ENCODE measurements at places on chromosomes 3 and 15.

DNA sequence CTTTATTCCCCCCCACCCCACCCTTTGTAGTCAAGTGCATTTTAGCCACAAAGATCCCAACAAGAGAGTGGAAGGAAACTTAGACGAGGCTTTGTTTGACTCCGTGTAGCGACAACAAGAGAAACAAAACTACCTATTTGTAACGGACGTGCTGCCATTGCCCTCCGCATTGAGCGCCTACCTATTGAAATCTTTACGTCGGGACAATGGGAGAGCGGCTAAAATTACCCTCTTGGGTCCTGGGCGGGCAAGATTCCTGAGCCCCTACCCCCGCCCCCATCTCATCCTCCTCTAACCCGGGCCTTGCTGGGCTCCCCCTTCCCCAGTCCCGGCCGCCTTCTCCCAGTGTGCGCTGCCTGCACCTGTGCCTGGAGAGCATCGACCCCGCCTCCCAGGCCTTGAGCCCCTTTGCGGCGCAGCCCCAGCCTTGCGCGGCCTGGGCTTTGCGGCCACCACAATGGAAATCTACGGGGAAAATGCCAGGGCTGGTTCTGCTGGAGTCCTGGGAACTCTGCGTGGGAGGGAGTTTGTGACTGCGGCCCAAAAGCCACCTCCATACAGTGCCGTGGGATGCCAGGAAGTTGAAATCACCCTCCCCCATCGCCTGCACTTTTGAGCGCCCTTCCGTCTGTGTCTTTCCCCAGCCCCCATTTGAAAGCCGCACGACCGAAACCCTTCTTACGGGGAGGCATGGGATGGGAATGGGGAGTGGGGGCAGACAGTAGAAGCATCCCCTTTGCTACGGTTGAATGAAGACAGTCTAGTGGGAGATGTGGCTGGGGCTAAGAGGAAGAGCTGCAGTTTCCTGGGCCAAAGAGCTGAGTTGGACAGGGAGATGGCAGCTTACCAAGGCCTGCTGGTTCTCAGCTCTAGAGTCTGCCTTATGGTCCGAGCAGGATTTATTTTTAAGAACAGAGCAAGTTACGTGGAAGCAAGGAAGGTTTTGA, 1.1 kb upstream of the SOX2 start:
- ATAC-seq = no peak

GRCh38 chr3:73848173-73848906, 223.6 kb upstream of the PDZRN3 start:
- no peak for ATAC-seq

DNA sequence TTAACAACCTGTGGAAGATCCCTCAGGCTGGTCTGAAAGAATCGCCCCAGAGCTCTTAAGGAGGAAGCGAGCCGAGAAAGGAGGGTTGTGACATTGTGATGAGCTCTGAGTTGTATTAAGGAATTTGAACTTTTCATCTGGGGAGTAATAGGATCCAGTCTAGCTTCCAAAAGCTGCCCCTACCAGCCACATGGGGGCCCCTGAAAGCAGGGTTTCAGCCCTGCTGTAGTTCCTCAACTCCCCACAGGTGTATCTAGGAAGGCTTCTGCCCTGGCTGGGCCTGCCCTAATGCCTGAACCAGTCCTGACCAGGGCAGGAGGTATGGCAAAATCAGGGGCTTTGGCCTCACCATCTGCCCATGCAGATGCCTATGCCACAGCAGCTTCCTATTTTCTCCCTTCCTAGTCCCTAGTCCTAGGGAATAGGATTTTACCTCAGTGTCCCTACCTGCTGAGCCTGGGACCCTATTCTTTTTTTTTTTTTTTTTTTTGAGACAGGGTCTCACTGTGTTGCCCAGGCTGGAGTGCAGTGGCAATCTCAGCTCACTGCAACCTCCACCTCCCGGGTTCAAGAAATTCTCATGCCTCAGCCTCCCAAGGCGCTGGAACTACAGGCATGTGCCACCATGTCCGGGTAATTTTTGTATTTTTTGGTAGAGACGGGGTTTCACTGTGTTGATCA, 5.0 kb upstream of the AP3S2 start:
- ATAC-seq = no peak

DNA sequence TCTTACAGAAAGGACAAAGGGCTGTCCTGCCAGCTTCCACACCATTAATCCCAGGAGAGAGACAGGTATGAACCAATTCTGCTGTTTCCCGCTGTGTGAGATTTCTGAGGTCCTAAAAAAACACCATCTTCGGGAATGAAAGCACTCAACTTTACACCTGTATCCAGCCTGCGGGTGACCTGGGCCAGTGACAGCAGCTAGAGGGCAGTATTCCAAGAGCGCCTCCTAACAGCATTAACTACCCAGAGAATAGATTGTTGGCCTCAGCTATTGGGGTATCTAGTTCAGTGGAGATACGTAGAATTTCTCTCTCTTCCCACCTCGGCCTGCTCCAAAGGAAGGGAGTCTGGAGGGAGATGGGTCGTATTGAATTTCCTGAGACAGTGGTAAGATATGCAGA, 55.1 kb downstream of the WDR76 start:
- ATAC-seq = no peak

DNA sequence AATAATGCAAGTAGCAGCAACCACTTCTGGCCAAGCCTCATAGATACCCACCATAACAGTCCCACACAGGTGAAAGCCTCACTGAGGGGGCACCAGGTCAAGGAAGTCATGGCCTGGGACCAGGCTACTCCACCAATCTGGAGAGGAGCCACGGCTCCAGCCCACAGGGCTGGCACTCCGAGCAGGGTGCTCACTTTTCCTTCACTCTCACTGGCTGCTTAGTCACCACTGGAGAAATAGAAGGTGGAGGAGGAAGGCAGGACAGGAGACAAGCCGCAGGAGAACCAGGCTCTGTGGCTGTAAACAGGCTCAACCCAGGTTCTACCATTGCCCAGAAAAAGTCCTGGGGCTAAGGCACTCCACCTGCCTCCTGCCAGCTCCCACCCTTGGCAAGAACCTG, 1.2 kb downstream of the USP19 start:
- ATAC-seq = no peak

DNA sequence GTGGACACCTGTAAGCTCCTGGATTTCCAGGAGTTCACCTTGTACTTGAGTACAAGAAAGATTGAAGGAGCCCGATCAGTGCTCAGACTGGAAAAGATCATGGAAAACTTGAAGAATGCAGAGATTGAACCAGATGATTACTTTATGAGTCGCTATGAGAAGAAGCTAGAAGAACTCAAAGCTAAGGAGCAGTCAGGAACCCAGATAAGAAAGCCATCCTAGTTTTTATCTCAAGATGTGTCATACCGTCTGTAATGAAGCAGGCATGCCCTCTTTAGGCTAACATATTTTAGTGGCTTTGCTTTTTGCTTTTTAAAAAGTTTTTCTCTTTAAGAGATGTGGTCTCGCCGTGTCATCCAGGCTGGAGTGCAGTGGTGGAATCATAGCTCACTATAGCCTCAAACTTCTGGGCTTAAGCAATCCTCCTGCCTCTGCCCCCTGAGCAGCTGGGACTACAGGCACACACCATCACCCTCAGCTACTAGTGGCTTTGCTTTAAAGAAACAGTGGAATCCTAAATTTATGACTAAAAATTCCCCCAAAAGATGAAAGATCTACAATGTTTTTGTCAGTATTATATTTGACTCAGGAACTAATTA, 28.1 kb downstream of the EXOG start:
- no peak for ATAC-seq

DNA sequence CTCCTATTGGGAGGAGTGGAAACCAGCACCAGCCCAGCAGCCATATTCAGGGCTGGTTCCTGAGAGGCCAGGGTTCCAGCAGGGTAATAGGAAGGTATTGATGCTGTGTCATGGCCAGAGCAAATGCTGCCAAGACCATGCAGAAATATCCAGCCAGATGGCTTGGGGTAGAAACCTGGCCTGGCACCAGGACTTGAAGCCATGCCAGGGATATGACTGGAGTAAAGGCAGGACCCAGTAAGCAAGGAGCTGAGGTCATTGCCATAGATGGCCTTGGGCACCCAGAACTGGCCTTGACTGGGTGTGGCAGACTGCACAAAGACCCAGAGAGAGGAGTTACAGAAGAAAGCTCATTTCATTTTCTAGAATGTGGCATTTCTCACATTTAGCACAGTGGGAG, 257.6 kb upstream of the GOLGA6L4 start:
- ATAC-seq = no peak

GRCh38 chr3:52395503-52395865, 49.4 kb downstream of the SEMA3G start:
- no peak for ATAC-seq

GRCh38 chr3:16378920-16379319, 113.9 kb downstream of the OXNAD1 start:
- peak; percentile 84 for ATAC-seq

GRCh38 chr3:3119393-3119851, 7.3 kb upstream of the TRNT1 start:
- ATAC-seq = peak; percentile 93

DNA sequence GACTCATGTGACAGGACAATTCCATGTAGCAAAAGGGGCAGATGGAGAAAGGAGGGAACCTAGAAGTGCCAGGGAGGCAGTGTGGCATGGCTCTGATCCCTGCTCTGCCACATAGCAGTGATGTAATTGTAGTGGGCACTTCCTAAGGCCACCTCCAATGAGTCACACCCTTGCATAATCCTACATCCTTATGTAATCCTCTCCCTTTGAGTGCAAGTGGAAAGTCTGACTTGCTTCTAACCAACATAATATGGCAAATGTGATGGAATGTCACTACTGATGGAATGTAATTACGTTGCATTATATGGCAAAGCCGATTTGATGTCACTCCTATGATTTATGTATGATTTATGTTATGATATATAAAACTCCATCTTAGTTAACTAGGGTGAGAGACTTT, 72.9 kb upstream of the ATP2C1 start:
- ATAC-seq = no peak

DNA sequence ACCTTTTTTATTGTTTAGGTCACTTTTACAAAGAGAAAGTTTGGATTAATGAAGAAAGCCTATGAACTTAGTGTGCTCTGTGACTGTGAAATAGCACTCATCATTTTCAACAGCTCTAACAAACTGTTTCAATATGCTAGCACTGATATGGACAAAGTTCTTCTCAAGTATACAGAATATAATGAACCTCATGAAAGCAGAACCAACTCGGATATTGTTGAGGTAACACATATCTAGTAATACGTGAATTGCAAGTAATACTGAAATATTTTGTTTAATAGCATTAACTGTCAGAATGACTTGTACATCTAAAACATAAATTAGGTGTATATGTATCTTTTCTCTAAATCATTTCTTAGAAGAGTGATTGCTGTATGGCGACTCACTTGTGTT, 79.8 kb downstream of the MEF2A start:
- ATAC-seq = no peak

- no peak for ATAC-seq
These were observed 1025.4 kb downstream of the FHIT start for GRCh38 chr3:60225848-60226247.

DNA sequence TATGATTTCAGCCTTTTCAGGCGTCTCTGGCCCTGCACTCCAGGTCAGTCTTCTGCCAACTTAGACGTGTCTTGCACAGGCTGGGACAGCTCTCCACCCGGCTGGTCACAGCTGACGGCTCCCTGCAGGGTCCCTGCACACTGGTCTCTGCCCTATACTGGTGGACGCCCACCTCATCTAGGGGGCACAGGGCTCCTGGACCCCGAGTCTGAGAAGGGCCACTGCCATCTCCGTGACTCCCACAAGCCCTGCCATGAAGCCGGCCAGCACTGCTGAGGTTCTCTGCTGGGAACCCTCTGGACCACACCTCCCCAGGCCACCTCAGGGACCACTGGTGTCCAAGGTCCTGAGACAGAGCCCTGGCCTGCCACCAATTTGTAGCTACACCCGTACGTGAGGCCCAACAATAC, 40.5 kb downstream of the CYFIP1 start:
- ATAC-seq = no peak

- no peak for ATAC-seq
These were observed 63.1 kb downstream of the CGNL1 start for GRCh38 chr15:57439128-57440027.

GRCh38 chr15:53713218-53713617, 46.2 kb downstream of the WDR72 start:
- ATAC-seq = no peak

DNA sequence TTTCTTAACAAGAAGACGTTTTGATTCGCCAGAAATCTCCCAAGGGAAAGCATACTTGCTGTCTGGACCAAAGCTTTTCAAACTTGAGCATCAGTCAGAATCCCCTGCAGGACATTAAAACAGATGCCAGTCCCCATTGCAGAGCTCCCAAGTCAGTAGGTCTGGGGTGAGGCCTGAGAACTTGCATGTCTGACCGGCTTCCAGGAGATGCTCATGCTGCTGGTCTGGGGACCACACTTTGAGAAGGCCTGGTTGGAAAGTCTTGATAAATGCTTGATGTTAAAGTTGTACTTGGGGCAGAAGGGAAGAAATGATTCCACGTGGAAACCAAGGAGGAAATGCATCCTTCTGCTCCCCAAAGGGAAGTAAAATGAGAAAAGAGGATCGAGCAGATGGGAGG, 24.3 kb upstream of the CAV3 start:
- ATAC-seq = no peak

DNA sequence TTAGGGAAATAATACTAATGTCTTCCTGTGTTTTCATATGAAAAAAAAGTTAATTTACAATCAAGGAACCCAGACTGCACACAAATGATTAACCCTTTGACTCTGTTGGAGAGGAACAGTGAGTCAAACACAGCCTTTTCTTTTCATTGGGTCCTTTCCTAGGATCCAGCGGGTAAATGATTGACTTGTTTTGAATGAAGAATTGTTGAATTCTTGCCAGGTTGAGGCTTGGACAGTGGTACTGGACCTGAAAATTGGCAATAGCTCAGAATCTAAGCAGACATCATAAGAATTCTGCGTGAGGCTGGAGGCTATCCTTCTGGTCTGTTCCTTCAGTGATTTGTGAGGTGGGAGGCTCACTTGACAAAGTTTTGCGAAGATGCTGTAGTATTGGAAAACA, 143.0 kb downstream of the RYR3 start:
- ATAC-seq = no peak

DNA sequence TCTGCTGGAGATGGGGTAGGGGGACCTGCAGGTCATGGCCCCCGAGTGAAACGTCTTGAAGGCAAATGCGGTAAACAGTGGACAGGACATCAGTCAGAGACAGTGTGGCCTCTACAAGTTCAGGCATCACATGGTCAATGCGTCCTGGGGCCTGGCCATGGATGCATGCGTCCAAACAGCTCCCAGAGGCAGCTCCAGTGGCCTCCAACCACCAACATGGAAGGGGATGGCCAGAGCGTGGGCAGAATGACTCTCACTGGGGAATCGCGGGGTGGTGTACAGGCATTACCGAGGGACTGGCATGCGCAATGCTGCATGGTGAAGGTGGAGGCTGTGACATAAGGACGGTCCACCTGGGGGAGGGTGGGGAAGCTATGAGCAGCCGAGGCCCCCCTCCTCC, 35.6 kb upstream of the IQSEC1 start:
- ATAC-seq = no peak

Measured in activated T-helper 17 cell treated with anti-CD3 and anti-CD28 coated beads, Interleukin-2, amount 50 U/mL, for 72 hours (primary cell).